Activated effector memory CD4-positive, alpha-beta T cell treated with Interleukin-2 at 50 U/mL for 16 hours (primary cell): ENCODE measurements at places on chromosomes 6 and 20.

GRCh38 chr6:22208026-22208425 is 88.8 kb downstream of the PRL start:
- no peak for DNase-seq

- DNase-seq = no peak
Measured at GRCh38 chr6:73041051-73041450, 184.2 kb downstream of the KHDC1L start.

- no peak for DNase-seq
Measured at GRCh38 chr6:37077905-37078296, 72.4 kb downstream of the FGD2 start.

DNA sequence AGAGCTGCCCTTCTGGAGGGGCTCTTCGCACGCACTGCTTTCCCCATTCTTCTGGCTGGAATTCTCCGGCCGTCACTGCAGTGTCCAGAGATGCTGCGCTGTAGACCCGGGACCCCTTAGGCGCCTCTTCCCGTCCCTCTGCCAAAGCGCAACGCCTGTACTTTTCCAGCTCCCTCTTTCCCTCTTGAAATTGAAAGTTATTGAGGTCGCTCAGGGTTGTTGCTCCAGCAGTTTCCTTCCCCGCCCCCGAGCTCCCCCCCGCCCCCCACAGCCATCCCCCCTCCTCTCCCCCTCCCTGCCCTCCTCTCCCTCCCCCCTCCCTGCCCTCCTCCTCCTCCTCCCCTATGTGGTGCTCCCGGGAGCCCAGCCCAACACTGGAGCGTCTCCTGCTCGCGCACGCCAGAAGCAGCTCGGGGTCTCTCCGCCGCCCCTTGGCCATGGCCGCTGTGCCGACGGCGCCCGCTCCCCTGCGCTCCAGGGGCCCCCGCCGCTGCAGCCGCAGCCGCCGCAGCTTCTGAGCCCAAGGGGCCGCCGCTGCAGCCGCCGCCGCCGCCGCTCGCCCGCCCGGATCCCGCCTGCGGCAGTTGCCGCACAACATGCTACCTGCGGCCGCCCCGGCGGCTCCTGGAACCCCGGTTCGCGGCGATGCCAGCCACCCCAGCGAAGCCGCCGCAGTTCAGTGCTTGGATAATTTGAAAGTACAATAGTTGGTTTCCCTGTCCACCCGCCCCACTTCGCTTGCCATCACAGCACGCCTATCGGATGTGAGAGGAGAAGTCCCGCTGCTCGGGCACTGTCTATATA is at the start of gene RSPO3:
TSS of gene RSPO3 (plus strand) at position 374 of the 804 bp plus-strand sequence. CDS start 522 bp downstream, outside the sequence.
- DNase-seq = no peak

- no peak for DNase-seq
Measured at GRCh38 chr6:56480246-56480645, 162.4 kb downstream of the DST start.
